ENCODE measurements at places on chromosomes 2 and 18.

DNA sequence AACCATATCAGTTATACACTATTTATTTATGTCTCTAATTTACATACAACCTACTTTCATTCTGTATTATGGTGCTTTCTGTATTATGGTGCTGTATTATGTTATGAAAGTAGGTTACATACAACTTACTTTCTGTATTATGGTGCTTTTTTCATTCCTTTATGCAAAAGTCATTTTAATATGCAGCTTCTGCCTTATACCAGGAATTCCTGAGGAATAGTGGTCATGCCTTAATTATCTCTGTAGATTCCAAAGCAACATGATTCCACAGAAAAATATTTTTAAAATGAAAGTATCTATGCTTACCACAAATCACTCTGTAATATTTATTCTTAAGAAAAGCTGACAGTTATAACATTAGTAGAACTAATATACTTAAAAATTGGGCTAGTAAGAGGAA, 922.0 kb upstream of the NRXN1 start:
- no peak for DNase-seq

- peak; percentile 64 for DNase-seq
Measured at GRCh38 chr2:84946204-84947009, 24.6 kb upstream of the KCMF1 start.

DNA sequence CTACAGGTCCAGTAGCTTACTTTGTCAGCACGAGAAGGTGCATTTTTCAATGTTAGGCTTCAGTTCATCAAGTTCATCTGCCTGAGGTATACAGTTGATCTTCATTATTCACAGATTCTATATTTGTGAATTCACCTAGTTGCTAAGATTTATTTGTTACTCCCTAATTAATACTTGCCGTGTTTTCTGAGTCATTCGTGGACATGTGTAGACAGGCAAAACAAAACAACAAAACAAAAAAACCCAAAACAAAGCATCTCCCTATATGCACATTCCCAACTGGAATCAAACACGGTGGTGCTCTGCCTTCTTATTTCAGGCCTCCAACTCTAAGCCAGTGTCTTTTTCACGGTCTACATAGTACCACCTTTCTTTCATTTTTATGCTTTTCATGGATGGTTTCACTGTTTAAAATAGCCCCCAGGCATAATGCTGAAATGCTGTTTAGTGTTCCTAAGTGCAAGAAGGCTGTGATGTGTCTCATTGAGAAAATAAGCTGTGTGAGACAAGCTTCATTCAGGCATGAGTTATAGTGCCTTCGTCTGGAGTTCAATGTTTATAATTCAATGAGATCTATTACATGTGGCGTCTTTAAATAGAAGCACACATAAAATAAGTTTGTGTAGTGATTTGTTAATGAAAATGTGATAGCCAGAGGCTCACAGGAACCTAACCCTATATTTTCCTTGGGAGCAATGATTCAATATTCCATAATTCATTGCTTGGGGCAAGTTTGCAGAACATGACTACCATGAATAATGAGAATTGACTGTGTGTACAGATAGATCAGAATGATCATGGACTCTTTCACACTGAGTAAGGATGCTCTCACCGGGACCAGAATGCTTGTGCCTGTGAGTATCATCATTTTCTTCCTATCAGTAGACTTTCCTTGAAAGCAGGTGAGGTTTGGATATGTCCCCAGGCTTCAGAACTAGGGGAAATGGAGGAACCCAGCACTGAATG, 24.6 kb downstream of the ITGB6 start:
- DNase-seq: no peak

DNA sequence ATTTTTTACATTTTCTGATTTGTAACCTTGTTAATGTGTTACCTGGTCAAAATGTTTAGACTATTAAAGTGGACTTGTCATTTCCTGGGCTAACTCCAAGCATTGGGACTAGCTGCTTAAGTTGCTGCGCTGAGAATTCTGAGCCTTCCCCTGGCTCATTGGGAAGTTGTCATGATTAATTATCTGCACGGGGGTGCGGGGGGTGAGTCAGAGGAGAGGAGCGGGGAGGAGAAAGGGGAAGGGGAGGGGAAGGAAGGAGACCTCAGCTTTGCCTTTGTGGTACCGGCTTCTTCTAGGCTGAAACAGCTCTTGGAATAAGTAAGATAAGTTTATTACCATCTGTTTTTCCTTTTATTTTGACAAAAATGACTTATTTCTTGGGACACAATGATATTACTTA, 52.9 kb upstream of the APCDD1 start:
- DNase-seq: no peak

DNA sequence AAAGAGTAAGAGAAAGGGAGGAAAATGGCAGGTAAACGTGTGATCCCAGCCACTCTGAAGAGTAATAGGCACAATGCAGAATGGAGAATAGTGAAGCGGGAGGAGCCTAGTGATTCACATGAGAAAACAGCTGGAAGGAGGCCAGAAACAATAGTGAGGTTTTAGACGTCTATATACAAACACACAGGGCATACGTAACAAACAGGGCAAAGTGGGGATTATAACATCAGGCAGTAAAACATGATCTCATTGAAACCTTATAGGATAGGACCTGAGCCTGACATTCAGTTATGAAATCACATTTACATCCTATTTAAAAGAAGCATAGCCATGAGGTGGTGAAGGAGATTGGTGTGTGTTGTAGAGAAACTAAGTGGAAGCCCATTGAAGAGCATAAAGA, 33.0 kb upstream of the GATA6 start:
- no peak for DNase-seq

DNA sequence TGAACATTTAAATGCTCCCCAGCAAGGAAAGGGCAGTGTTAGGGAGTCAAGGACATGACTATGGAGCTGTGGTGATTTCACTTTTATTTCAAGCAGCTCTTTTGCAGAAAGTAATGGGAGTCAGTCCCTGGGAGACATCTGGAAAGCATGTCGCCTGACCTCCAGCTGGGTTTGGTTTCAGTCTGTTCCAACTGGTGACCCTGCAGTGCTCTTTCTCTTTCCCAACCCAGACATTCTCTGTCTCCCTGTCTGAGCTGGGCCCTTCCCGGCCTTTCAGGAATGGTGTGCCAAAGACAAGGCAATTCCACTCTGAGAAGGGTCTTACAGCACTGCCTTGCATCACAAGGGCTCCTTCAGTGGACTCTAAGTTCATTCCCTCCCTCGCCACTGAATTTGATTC, 323.2 kb downstream of the OSR1 start:
- no peak for DNase-seq

DNA sequence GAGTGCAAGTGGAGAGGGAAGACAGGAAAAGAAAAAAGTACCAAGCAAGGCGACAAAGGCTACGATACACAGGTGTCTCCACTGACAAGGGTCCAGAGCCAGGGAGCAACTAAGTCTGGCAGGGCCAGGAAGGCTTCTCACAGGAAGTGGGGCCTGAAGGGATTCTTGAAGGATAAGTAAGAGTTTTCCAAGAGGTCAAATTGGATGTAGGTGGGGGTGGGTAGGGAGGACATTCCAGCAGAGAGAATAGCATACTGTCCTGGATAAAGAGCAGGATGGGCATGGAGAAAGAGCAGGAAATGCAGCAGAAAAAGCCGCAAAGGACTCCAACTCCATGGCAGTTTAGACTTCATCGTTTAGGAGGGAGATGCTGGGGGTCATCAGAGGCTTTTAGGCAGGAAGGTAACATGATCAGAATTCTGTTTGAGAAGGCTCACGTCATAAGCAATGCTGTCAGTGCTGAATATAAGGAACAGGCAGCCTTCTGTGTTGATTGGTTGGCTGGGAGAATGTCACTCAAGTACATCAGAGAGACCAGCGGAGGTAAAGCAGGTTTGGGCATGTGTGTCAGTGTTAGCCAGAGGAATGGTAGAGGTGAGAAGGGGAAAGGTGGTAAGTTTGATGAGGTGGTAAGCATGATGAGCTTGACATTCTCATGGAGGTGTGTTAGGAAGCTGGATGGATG, 35.1 kb downstream of the ARHGAP25 start:
- DNase-seq: peak; percentile 58

DNA sequence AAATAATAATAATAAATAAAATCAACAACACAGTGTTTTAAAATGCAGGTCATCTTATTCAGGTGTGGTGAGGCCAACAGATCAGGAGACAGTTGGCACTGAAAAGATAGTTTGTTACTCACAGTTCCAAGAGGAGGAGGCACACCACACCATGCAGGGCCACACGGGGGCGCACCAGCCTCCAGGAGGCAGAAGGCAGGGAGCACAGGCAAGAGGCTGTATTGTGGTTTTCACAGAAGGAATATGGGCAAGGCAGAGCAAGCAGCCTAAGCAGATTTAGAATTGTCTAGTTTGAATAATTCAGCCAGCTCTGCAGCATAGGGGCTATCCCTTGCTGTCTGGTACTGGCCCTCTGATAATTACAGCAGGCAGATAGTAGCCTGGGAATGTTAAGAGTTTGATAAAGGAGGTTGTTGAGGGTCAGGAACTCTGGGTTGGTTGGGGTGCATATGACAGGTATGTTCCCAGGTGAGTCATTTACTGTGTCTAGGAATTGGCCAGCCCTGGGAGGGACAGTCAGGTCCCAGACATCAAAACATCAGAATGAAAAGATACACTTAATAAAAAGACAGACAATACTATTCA, 31.3 kb downstream of the KIAA2012 start:
- peak; percentile 3 for DNase-seq

- DNase-seq: no peak
Measured at GRCh38 chr18:10536280-10536679, 10.5 kb downstream of the NAPG start.

DNA sequence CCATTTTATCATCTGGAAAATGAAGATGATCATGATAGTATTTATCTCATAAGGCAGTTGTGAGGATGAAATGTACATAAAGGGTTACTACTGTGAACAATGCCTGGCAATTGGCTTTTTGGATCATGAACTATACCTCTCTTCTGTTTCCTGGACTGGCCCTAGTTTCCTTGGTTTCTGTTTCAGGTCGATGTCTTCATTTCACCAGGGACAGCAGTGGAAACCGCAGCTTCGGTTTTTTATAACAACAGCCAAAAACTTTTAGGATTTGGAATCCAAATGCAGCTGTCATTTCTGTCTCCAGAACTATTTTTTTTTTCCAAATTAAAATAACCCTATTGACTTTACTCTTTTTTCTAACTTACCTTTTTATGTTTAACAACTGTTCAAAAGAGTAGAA, 425.1 kb downstream of the RND3 start:
- no peak for DNase-seq

GRCh38 chr2:133581010-133581760, 12.9 kb upstream of the NCKAP5 start:
- DNase-seq: no peak

- no peak for DNase-seq
Measured at GRCh38 chr2:241413929-241414580, 58.0 kb downstream of the FARP2 start.

- DNase-seq: no peak
Measured at GRCh38 chr2:121754851-121755236, 607 bp upstream of the TSN start.

DNA sequence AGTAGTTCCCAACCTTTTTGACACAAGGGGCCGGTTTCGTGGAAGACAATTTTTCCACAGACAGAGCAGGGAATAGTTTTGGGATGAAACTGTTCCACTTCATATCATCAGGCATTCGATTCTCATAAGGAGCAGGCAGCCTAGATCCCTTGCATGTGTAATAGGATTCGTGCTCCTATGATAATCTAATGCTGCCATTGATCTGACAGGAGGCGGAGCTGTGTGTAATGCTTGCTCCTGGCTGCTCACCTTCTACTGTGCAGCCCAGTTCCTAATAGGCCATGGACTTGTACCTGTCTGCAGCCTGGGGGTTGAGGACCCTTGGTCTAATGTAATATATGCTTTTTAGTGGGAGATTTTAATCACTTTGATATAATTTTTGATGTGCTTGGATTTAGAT, 188.7 kb upstream of the KLHL14 start:
- DNase-seq: no peak

GRCh38 chr2:213089438-213089837, 62.0 kb downstream of the IKZF2 start:
- no peak for DNase-seq

DNA sequence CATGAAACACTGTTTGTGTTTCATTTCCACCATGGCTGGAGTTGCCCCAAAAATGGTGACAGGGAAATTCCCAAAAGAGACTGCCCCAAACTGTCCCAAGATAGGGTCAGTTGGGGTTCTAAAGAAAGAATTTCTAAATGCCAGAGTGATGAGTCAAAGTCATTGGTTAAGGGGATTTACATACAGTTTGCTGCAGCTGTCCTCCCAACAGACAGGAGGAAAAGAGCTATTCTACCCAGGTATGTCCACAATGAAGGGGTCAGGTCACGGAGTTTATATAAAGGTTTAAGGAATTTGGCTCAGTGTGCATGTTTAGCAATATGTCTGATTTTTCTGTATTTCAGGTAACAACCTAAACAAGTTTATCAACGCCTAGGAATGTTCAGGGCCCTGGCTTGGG, 344.1 kb downstream of the TDRD15 start:
- DNase-seq: no peak

- no peak for DNase-seq
Measured at GRCh38 chr2:9030841-9031240, 27.4 kb upstream of the MBOAT2 start.

DNA sequence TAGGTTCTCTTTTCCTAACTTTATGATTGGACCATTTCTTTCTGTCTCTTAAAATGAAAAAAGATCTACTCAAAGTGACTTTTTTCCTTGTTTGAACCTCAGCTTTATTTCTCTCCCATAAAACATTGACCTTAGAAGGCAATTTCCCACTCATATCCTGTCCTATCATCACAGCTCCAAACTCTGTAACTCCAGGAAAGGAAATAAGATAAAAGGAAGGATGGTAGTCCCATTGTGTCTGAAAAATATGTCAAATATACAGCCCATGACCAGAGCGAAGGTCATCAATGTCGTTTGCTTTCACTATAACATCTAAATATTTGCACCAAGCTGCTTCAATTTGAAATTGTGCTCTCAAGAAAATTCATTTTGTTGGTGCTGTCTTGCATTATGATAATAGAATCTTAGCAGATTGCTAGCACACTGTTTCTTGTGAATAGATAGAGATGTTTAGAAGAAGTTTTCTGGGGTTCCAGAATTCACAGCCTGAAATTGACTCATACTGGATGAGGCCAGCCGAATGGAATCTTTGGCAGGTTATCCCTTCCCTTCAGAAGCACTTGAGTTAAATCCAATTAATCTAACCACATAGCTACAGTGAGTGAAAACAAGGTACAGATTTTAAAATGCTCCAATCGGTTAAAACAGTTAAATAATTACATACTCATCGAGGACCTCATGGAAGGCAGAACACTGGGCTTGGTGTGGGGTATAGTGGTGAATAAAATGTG, 95.1 kb downstream of the CRIM1 start:
- DNase-seq: no peak

GRCh38 chr18:30358555-30358954, 684.0 kb downstream of the DSC3 start:
- no peak for DNase-seq

DNA sequence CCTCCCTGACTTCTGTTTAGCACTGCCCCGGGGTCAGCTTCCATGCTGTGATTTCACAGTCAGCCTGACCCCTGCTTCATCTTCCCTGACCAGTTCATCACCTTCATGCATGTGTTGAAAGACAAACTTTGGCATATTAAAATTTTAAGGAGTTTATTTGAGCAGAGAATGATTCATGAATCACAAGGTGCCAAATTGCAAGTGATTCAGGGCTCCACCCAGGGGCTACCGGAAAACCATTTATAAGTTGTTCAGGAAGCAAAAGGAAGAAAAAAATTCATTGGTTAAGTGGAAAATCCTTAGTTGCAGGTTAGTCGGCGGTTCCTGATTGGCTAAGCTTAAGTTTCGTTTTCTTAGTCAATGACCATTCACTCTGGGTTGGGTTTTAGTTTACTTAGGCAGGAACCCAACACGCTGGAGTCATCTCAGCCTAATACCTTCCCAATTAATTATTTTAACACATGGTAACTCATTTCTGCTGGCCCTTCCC, 10.6 kb downstream of the IL1F10 start:
- DNase-seq: no peak

- no peak for DNase-seq
Measured at GRCh38 chr2:199404841-199405240, 52.9 kb downstream of the SATB2 start.
